Activated T-cell treated with anti-CD3 and anti-CD28 coated beads, Interleukin-2, amount 50 U/mL, for 72 hours (primary cell): ENCODE measurements at places on chromosomes 5 and 9.

GRCh38 chr5:141780952-141781781, 97.0 kb downstream of the PCDH1 start:
- H3K36me3 ChIP-seq = no peaks in the 10 kb centered on the region
- no peak overlapping the region for H3K4me3 ChIP-seq

- H3K4me3 ChIP-seq = no peak overlapping the region
- H3K27me3 ChIP-seq = peaks cover 66% of the 10 kb centered on the region
- H3K4me1 ChIP-seq = peaks cover 10% of the 10 kb centered on the region
- no peaks in the 10 kb centered on the region for H3K36me3 ChIP-seq
- no peak for DNase-seq
These were observed 74.2 kb upstream of the FRRS1L start for GRCh38 chr9:109241207-109241606.

- DNase-seq = no peak
- H3K4me1 ChIP-seq = no peaks in the 10 kb centered on the region
These were observed 43.3 kb downstream of the IZUMO3 start for GRCh38 chr9:24502206-24502937.

DNA sequence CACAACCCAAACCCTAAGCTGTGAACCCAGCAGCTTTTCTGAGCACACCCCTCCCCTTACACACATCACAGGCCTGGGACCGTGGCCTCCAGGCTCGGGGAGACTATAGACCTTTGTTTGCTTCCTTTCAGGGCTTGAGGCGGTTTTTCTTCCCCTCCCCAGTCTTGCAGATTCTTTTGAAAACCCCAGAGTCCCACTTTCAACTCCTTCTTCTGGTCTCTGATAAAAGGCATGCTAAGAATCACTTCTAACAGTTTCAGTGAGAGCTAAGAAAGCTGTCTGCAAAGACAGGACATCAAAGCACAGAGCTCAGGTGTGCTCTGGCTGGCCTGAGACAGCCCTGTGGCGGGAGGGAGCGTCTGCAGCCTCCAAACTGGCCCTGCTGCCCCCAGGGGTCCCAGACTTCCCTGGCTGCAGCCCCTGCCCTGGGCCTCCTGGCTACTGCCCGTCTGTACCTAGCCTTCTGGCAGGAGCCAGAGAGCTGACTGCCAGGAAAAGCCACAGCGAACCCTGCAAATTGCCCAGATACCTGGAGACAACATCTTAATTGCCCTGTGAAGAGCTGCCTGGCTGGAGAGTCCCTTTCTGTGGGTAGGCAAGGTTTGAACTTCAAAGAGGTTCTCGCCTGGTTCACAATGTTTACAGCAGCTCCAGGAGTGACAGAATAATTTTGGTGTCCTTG, 138.9 kb downstream of the GADD45G start:
- H3K27me3 ChIP-seq = no peaks in the 10 kb centered on the region
- peak; percentile 17 for DNase-seq

DNA sequence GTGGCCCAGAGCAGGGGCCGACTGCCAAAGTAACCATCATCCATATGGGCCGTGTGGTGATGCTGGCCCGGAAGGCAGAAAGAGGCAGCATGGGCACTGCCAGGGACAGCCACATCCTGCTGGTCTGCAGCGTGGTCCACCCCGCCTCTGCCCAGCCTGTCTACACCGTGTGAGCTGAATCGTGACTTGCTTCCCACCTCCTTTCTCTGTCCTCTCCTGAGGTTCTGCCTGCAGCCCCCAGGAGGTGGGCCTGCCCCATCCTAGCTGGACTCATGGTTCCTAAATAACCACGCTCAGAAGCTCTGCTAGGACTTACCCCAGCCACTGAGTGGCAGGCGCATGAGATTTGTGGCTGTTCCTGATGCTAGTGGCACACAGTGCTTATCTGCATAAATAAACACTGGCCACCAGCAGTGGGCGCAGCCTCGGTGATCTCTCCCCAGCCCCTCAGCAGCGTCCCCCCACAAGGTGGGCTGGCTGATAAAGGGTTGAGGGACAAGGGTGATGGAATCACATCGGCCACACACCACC, 22.6 kb upstream of the SUSD3 start:
- peaks cover 8% of the 10 kb centered on the region for H3K36me3 ChIP-seq
- peaks cover 31% of the 10 kb centered on the region for H3K4me1 ChIP-seq
- H3K27me3 ChIP-seq = no peaks in the 10 kb centered on the region
- no peak for DNase-seq

DNA sequence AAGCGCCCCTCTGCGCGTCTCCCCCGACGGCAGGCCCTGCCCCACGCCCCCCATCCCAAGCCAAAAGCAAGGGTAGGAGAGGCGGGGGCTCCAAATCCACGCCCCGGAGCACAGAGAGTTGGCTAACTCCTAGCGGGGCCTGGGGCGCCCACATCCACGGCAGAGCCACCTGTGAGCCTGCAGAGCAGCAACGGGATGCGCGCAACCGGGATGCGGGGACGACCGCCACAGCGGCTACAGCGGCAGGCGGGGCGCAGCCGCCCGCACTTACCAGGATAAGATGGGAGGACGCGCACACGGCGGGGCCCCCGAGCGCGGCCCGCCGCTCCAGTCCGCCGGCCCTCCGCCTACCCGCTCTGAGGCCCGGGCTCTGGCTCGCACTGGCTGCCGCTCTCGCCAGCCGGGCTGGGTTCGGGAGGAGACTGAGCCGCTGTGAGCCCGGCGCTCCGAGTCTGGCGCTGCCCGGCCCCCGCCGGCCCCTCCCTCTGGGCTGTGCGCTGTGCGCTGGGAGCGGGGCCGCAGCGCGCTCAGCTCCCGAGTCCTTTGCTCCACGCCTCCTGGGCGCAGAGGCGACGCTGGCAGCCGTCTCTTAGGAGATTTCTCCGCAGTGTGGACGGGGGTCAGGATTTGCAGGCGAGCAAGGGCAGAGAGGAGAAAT, at the start of gene SLC24A2:
Gene SLC24A2, minus strand, starts transcription at position 424 of the 658 bp plus-strand sequence.
- H3K4me3 ChIP-seq = peak within 1 kb of the TSS; percentile 52
- DNase-seq = no peak
- no peaks in the 10 kb centered on the region for H3K4me1 ChIP-seq
- H3K36me3 ChIP-seq = no peaks in the 10 kb centered on the region
- H3K27me3 ChIP-seq = peaks cover 54% of the 10 kb centered on the region

- H3K36me3 ChIP-seq = peaks cover 2% of the 10 kb centered on the region
- H3K4me1 ChIP-seq = no peaks in the 10 kb centered on the region
- no peak for DNase-seq
- H3K27ac ChIP-seq = no peak overlapping the region
- no peak overlapping the region for H3K4me3 ChIP-seq
- no peaks in the 10 kb centered on the region for H3K27me3 ChIP-seq
These were observed 77.6 kb upstream of the CEP78 start for GRCh38 chr9:78158286-78158685.

- no peak overlapping the region for H3K27ac ChIP-seq
- peaks cover 5% of the 10 kb centered on the region for H3K4me1 ChIP-seq
- H3K36me3 ChIP-seq = no peaks in the 10 kb centered on the region
- no peak for DNase-seq
- H3K4me3 ChIP-seq = no peak overlapping the region
These were observed 1.7 kb downstream of the FBP2 start for GRCh38 chr9:94591876-94592275.

GRCh38 chr5:158013939-158014338, 155.0 kb upstream of the CLINT1 start:
- DNase-seq = no peak
- H3K27ac ChIP-seq = no peak overlapping the region
- H3K36me3 ChIP-seq = no peaks in the 10 kb centered on the region
- no peak overlapping the region for H3K4me3 ChIP-seq

GRCh38 chr5:180464603-180464970, 29.6 kb upstream of the CNOT6 start:
- no peak overlapping the region for H3K27ac ChIP-seq
- peaks cover under 1% of the 10 kb centered on the region for H3K27me3 ChIP-seq
- H3K36me3 ChIP-seq = no peaks in the 10 kb centered on the region
- no peaks in the 10 kb centered on the region for H3K4me1 ChIP-seq
- DNase-seq = no peak

DNA sequence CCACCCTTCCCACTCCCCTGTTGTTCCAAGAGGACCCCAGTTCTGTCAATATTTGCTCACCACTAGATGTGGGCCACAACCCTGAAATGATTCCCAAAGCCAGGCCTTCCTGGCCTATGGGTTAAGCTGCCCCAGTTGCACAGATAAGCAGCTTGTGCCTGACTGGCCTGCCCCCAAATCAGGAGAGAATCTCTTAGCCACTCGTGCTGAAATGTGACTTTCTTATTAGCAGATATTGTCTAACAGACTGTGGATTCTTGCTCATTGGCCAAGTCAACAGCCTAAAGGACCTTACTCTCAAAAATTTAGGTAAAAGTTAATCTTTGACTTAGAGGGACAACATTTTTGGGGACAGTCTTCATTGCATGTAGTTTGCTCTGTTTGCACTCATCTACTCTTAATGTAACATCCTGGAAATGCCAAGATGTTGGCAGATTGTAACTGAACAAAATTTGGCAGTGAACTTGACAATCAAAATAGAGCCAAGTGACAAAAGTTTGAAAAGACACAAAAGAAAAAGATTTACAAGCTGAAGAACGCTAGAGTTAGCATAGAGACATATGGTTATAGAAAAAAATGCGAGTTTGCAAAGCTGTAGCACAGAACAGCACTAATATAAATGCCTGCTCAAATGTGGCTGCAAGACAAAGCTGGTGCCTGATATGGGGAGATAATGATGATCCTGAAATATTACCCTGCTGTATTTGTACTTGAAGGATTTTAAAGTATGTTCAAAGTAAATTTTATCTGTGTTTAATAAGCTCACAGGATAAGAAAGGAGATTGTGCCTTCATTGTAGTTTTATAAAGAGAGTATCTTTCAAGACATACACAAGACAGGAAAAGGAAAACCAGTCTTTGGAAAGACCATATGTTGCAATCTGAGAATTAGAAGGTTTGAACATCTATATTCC, 29.0 kb upstream of the FSD1L start:
- DNase-seq = no peak
- H3K4me1 ChIP-seq = no peaks in the 10 kb centered on the region
- H3K4me3 ChIP-seq = no peak overlapping the region
- H3K27me3 ChIP-seq = peaks cover 15% of the 10 kb centered on the region
- H3K36me3 ChIP-seq = no peaks in the 10 kb centered on the region

DNA sequence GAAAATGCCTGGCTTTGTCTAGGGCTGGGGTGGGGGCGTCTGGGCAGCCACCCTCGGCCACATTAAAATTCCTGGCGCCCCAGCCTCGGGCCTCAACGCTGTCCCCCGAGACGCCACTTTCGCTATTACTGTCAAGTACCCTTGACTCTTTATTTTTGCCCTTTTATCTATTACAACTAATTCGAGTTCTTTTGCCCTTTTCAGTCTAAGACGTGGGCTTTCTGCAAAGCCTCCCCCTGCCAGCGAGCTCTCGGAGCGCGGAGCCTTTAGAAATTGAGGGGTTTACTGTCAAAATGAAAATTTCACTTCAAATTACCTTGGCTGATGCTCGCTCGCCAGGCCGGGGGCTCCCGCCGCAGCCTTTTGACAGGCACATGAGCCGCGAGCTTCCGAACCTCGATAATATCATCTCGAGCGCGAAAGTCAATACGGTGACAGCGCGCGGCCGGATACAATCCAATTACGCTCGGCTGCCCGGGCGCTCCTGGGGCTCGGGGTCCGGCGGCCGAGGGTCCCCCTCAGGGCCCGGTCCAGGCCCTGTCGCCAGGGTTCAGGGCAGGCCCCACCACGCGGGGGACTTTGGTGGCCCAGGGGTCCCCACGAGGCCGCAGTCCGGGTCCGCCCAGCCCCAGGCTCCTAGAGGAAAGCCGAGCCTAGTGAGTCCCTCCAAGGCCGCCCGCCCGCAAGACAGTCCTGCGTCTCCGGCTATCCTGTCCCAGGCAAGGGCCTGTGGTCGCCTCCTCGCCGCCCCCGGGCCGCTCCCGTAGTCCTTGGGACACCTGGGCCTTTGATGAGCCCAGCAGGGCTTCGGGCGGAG, 6.7 kb downstream of the IRX4 start:
- H3K4me1 ChIP-seq = peaks cover 11% of the 10 kb centered on the region
- DNase-seq = no peak
- H3K36me3 ChIP-seq = no peaks in the 10 kb centered on the region
- peak overlapping the region; percentile 29 for H3K4me3 ChIP-seq
- peaks cover 69% of the 10 kb centered on the region for H3K27me3 ChIP-seq
- no peak overlapping the region for H3K27ac ChIP-seq

GRCh38 chr5:29719171-29719570, 1474.3 kb upstream of the CDH6 start:
- H3K27me3 ChIP-seq = no peaks in the 10 kb centered on the region
- no peak overlapping the region for H3K27ac ChIP-seq
- H3K36me3 ChIP-seq = no peaks in the 10 kb centered on the region
- DNase-seq = no peak
- no peaks in the 10 kb centered on the region for H3K4me1 ChIP-seq
- H3K4me3 ChIP-seq = no peak overlapping the region

GRCh38 chr9:1880038-1880565, 135.0 kb upstream of the SMARCA2 start:
- H3K27ac ChIP-seq = no peak overlapping the region
- peaks cover 27% of the 10 kb centered on the region for H3K4me1 ChIP-seq
- peaks cover 13% of the 10 kb centered on the region for H3K27me3 ChIP-seq
- peak; percentile 33 for DNase-seq
- no peak overlapping the region for H3K4me3 ChIP-seq

DNA sequence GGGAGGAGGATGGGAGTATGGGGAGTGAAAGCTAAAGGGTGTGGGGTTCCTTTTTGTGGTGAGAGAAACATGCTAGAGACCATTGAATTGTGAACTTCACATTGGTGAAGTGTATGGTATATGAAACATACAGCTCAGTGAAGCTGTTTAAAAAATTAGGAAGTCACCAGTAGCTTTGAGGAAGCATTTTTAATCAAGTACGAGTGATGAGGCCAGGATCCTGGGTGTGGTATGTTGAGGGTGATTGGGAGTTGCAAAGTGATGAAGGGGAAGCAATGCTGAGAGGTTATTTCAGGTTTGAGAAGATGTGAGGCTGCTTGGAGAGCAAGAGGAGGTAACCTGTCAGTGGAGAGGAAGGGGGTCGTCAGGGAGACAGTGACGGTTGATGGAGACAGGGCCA, 22.7 kb upstream of the CLK4 start:
- no peak for DNase-seq
- H3K27ac ChIP-seq = no peak overlapping the region
- no peaks in the 10 kb centered on the region for H3K4me1 ChIP-seq
- H3K4me3 ChIP-seq = no peak overlapping the region
- no peaks in the 10 kb centered on the region for H3K27me3 ChIP-seq

DNA sequence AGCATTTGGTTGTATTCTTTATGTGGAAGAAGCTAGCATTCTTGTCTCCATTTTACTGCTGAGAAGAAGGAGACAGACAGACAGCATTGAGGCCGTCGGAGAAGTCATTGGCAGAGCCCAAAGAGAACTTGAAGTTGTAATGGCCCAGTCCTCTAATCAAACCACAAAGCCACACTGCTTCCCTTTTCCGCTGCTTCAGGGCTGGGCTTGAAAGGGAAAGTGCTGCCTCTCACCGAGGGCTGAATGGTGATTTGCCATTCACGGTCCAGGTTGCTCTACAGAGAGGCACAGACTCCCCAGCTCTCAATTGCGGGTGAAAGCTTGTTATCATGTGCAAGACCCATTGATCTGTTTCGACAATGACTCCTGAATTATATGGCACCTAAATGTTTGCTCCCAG, 25.6 kb upstream of the POU4F3 start:
- H3K27me3 ChIP-seq = peaks cover 28% of the 10 kb centered on the region
- H3K36me3 ChIP-seq = no peaks in the 10 kb centered on the region
- H3K4me3 ChIP-seq = no peak overlapping the region
- no peak overlapping the region for H3K27ac ChIP-seq
- DNase-seq = no peak
- no peaks in the 10 kb centered on the region for H3K4me1 ChIP-seq
